ENCODE measurements at places on chromosomes 2 and 18.
A peak's percentile ranks its signal among the peaks of the same experiment; 100 is the strongest.

DNA sequence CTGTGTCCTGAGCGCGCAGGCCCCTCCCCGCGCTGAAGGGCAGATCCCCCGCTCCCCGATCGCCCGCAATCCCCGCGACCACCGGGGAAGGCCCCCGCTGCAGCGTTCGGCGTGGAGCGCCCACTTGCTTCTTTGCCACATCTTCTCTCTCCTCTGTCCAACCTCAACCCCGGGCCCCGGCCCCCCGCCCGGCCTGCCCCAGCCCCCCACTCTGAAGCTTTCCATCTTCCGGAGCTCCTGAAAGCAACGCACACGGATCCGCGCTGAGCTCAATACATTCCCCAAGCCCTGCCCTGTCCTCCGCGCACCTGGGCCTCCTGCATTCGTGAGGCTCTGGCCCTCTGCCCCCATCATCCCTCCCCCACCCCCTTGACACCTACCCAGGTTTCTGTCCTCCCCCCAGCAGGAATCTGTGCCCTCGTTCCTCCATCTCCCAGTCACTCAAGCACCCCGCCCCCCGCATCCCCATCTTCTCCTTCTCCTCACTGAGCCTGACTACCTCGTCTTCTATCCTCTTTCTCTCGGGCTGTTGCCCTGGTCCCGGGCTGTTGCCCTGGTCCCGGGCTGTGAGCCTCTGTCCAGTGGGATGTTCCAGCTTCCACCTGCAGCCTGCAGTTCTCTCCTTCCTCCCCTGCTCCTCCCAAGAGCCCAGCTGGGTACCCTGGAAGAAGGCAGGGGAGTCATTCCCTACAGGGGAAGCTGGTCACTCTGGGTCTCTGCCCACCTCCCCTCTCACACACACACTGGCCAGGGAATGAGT, 7.8 kb downstream of the SPEG start:
- DNase-seq = no peak

DNA sequence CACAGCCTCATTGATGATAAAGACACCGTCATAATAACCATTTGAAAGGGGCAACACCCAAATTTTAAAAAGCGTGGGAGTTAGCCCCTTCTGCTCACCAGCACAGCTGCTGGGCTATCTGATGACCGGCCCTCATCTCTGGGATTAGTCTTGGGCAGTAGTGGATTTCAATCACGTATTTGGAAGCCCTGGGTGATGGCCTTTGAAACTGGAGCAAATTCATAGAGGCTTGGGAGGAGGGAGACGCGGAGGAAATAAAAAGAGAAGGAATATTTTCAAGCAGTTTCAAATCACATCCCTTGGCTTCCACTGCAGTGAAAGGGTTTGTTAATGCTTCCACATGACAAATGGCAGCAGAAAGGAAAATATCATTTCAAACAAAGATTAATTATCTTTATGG, 357.8 kb downstream of the ZNF516 start:
- no peak for DNase-seq

GRCh38 chr2:29742656-29743055, 178.7 kb downstream of the ALK start:
- no peak for DNase-seq

DNA sequence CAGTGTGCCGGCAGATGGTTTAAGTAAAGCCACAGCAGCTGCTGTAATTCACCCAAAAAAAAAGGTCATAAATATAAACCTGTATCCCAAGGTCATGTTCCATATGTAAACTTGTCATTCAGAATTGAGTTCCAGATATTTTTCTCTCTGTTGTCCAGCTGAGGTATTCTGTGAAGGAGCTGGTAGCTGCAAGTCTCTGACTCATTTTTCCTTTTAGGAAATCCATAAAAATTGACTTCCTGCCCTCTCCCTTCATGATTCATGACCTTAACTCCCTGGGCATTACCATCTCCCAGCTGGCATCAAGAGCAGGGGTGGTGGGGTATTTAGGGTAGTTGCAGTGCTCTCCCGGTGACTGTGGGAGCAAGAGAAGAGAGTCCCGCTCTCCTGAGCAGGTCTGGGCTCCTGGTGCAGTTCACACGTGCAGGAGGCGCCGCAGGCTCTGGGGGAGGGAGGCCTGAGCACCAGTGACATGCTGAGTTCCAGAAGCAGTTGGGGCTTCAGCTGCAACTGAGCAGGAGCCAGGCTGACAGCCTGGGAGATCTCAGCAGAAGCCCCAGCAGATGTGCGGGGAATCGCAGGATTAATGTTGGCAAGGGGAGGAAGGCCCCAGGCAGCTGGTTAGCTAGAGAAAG, 192.6 kb downstream of the MGAT5 start:
- no peak for DNase-seq

GRCh38 chr2:70984228-70984575, 5.8 kb downstream of the ANKRD53 start:
- no peak for DNase-seq

DNA sequence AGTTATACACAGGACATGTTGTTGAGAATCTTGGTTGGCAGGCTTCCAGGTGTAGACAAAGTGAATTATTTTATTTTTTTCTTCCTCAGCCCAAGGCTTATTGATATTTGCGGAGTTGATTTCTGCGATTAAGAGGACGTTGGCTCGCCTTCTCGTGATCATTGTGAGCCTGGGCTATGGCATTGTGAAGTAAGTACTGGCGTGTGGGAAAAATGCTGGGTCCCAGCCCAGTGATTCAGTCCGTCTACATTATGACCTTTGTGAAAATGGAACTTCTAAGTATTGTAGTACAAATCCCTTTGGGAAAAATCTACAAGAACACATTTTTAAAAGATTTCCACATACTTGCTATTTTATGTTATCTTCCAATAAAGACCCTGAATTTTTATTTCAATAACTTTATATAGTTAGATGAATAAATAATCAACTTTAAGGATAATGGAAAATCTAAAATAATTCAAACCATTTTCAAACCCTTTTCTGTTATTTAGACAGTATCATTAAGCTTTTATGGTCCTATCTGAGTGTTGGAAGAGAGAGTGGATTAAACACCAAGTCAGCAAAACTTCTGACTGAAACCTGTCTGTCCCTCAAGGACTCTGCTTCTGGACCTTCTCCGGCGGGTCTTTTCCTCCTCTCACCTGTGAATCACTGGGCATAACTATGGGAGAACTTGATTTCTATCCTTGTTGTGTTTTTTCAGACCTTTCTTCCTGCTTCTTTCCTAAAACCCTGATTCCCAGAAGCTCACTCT, 31.0 kb downstream of the TMEM87B start:
- DNase-seq = no peak

- DNase-seq = no peak
Observed at GRCh38 chr2:74188018-74188601, 9.4 kb upstream of the MOB1A start.

GRCh38 chr2:16227811-16228462, 287.6 kb downstream of the MYCN start:
- DNase-seq = no peak

GRCh38 chr2:71452565-71452964, 796 bp upstream of the DYSF start:
- no peak for DNase-seq

DNA sequence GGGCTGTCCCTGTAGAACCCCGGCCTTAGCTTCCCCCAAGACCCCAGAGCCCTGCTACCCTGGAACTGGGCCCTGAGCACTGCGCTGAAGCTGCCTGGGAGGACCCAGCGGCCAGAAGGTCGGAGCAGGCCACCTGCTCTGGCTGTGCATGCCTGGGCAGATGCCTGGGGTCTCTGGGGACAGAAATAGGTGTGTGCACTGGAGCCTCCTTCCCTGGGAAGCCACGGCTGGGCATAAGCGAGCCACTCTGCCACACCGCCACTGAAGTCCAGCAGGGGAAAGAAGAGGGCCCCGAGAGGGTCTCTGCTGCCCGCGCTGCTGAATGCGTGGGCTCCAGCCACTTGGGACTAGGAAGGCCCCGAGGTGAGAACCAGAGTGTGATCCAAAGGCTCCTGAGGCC, 6.7 kb downstream of the GBX2 start:
- no peak for DNase-seq

DNA sequence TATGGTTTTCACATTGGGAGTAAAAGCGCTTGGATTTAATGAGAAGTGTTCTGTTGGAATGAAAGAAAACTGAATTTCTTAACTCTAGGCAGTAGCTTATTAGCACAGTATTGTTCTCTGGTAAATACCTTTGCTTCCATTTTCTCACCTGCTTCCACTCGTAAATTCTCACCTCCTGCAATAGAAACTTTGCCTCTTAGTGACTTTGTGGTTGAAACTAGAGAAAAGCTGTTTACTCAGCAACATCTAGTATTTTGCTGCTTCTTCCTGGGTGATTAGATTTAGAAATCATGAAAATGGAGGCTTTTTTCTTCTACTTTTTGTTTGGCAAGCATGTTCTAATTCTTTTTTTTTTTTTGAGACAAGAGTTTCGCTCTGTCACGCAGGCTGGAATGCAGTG, 385.4 kb downstream of the SPAG16 start:
- no peak for DNase-seq

- DNase-seq = no peak
Observed at GRCh38 chr2:152537081-152537651, 180.1 kb downstream of the PRPF40A start.

- DNase-seq = peak; percentile 33
Observed at GRCh38 chr2:133788386-133788785, 220.1 kb upstream of the NCKAP5 start.

GRCh38 chr2:172742931-172743540, 7.4 kb downstream of the RAPGEF4 start:
- DNase-seq = no peak

- DNase-seq = no peak
Observed at GRCh38 chr2:16325016-16325975, 340.3 kb downstream of the CYRIA start.

- DNase-seq = no peak
Observed at GRCh38 chr2:19847486-19847885, 54.3 kb downstream of the TTC32 start.

GRCh38 chr2:72148837-72149555, 1.3 kb upstream of the CYP26B1 start:
- DNase-seq = peak; percentile 74

DNA sequence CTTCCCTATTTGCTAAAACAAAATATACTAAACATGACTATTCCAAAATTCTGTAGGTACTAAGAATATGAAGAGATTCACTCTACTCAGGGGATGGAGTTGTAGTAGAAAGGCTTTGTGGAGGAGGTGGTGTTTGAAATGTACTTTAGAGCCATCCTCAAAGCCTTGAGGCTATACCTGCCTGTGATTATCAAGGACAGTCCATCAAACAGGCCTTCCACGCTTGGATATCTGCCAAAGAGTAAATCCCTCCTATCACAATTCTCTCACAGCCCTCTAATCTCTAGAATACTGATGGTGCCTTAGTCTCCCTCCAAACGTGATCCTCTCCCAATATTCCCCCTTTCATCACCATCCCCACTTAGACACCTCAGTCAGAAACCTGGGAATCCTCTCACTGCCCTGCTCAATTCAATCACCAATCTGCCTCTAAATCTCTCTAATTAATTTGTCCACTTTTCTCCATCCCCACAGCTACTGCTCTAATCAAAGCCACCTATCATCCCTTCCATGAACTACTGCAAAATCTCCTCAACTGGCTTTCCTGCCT, 13.1 kb downstream of the SOS1 start:
- DNase-seq = no peak

GRCh38 chr2:202378001-202378400, 1.9 kb downstream of the BMPR2 start:
- DNase-seq = no peak

DNA sequence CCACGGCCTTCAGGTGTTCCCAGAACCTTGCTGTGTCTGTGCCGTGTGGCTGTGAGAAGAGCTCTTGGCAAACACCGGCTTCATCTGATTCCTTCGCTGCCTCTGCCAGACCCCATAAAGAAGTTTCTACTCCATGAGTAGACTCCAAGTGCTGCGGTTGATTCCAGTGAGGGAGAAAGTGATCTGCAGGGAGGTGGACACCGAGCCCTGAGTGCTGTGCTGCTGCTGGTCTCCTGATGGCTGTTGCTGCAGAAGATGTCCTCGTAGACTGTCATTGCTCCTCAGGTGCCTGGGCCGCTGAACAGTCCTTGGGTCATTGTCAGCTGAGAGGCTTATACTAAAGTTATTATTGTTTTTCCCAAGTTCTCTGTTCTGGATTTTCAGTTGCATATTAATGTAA, 19.6 kb downstream of the ASB1 start:
- DNase-seq = no peak

GRCh38 chr2:239692362-239692851, 291.6 kb upstream of the HDAC4 start:
- DNase-seq = peak; percentile 9

DNA sequence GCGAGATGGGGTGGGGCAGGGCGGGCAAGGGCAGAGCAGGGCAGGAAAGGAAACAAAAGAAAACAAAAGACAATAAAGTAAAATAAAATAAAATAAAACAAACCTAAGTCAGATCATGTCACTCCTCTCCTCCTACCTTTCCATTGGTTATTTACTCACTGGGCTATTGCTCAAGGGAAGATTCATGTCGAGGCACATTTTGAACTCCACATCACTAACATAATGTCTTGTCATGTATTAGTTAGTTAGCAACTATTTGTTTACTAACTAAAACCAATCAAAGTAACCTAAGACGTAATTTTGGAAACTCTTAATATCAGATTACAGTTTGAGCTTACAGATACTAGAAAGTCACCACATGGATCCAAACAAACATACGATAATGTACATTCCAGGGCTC, 2.2 kb downstream of the C1D start:
- no peak for DNase-seq

GRCh38 chr18:77702686-77703085, 453.0 kb downstream of the GALR1 start:
- DNase-seq = no peak

DNA sequence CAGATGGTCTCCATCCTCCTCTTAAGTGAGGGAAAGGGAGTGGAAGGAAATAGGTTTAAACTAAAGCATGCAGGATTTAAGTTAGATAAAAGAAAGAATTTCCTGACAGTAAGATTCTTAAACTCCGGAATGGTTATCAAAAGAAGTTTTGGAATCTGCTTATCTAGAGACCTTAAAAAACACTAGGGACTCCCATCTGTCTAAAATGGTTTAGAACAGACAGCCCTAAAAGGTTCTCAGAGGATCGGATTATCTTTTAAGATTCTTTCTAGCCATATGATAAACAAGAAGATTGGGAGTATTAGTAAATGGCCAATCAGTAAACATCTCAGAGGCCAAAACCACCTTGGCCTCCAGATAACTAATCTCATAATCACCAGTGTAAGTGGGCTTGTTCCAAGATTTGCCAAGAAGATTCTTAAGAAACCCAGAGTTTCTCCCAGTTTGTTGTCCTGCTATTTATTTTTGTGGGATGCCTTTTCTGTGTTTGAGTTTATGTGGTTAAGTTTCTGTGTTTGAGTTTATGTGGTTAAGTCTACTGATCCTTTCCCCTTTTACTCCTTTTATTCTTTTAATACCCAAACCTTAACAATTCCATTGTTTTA, 314.9 kb upstream of the NRP2 start:
- no peak for DNase-seq

- no peak for DNase-seq
Observed at GRCh38 chr2:165927353-165927752, 26.2 kb downstream of the TTC21B start.

DNA sequence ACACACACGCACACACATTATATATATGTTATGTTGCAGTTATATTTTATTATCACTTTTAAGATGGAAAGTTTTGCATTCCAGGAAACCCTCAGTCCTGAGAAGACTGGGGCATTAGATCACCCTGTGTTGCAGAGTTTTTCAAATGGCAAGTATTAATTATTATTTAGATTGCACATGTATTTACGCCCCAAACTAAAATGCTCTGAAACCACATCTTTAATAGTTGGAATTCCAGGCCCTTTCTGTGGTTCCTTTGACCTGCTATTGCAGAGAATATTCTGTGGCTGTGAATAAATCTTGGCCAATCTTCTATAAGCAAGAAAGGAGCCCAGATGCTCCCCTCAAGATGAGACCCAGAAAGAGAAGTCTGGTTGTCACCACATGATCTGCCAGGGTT, 427.0 kb upstream of the TNP1 start:
- no peak for DNase-seq
